GDM1 (cell line): ENCODE measurements at places on chromosomes 7 and 10.

- DNase-seq = no peak
These were observed 163.5 kb downstream of the GFRA1 start for GRCh38 chr10:116109481-116109880.

GRCh38 chr10:91909117-91909677 lies at the start of gene FGFBP3:
FGFBP3 (minus strand) TSS chr10:91909486; CDS start chr10:91908969, 517 bp downstream.
- peak; percentile 10 for DNase-seq

GRCh38 chr7:109376576-109376975 lies 806.9 kb downstream of the DNAJB9 start:
- DNase-seq = no peak

GRCh38 chr7:10940704-10941355 lies 32.8 kb upstream of the PHF14 start:
- no peak for DNase-seq

- DNase-seq = no peak
These were observed 5.8 kb downstream of the DBNL start for GRCh38 chr7:44050121-44050914.

- DNase-seq = no peak
These were observed 61.1 kb upstream of the EZH2 start for GRCh38 chr7:148944935-148945934.

GRCh38 chr7:149477494-149478443 lies 16.9 kb upstream of the ZNF777 start:
- no peak for DNase-seq

GRCh38 chr7:73850781-73851207 lies 8.5 kb upstream of the METTL27 start:
- DNase-seq = no peak

DNA sequence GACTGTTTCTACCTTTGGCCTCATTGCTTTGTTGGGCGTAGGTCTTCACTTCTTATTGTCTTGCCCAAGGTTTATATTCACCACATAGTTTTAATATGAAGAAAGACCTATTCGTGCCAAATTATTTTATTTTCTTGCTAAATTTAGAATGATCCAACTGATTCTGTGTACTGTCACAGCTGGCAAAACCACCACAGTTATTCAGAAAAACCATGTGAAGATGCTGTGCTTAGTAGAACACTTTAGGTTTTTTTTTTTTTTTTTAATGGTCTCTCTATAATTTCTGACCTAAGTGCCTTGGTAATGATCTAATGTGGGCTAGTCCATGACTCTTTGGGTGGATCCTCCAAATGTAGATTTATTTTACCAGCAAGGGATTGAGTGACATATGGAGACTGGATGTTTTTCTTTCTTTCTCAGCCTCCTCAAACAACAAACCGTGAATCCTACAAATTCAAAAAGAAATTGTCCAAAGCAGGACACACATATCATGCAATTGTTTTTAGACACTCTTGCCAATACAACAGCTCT lies 243.8 kb downstream of the DYNC1I1 start:
- no peak for DNase-seq

GRCh38 chr10:79473496-79474095 lies 28.2 kb upstream of the ZCCHC24 start:
- DNase-seq = no peak

- no peak for DNase-seq
These were observed 26.8 kb upstream of the INSIG1 start for GRCh38 chr7:155270861-155271260.

DNA sequence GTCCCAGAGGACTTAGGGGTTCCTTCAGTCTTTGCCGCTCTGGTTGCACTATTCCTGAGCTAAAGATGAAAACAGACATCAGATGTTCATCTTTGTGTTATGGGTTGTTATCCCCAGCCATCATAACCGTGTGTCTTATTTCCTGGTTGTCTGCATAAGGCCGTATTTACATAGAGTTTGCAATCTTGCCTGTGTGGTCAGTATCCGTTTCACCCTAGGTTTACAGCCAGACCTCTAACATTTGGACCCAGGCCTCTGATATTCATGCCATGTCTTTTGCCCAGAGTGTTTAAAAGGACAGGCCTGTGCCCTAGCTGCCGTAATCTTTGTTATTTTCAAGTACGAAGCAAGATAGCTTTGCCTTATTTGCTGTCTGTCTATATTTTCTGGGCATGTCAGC lies 26.6 kb downstream of the LRRC4 start:
- DNase-seq = no peak

- no peak for DNase-seq
These were observed 6.2 kb upstream of the TBXAS1 start for GRCh38 chr7:139822855-139823254.

- no peak for DNase-seq
These were observed 260.9 kb downstream of the SDK1 start for GRCh38 chr7:3561932-3562331.

GRCh38 chr7:27501001-27501400 lies 161.7 kb downstream of the HIBADH start:
- DNase-seq = no peak

DNA sequence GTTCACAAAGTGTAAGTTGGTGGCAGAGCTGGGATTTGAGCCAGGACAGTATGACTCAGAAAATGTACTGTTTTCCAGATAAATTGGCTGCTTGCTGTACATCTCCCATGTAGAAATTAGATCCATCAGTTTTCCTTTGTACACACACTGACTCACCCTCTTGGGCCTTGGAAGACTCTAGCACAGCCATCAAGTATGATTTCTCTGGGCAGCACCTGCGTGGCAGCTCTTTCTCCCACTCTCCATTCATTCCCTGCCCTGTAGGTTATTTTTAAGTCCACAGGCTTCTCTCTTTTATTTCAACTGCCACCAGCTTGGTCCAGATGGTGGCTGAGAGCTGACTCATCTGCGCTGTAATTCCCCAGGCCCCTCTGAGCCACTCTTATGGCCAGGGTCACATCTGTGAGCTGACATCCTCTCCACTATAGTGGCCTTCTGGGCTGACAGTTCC lies 28.3 kb upstream of the SDK1 start:
- no peak for DNase-seq

- DNase-seq = peak; percentile 25
These were observed 74.2 kb downstream of the MALSU1 start for GRCh38 chr7:23373151-23374004.

DNA sequence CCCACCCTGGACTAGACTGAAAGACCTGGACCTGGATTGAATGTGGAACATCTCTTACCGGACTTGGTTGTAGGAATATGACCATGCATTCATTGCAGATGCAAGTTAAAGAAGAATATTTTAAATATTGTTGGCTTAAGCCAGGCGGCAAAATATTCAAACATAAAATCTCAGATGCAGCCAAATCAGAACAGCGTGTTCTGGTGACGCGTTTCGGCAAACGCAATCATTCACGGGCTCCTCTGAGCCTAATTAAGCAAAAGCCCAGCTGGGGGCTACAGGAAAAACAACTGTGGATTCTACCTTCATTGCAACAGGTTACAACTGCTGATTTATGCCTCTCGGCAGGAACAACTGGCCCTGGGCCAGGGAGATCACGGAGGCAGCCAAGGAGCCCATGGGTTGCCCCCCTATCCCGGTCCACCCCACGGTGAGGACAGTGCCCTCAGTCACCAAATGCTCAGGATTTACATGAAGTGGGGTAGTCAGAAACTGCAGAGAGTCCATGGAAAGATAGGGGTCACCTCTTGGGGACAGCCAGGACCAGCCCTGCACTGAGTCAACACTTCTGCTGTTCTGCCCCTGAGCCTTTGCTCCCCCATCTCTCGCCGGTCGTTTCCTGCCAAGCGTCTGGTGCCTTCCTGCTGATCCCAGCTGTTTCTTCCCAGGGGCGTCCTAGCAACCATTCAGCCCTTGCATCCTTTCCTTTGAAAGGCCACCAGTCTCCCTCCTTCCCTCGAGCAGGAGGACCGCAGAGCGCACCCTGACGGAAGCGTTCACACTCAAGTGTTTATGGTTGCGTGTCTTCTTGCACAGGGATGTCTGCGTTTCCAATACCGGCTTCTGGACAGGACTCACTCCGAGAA lies 64.4 kb upstream of the SFMBT2 start:
- DNase-seq = no peak

DNA sequence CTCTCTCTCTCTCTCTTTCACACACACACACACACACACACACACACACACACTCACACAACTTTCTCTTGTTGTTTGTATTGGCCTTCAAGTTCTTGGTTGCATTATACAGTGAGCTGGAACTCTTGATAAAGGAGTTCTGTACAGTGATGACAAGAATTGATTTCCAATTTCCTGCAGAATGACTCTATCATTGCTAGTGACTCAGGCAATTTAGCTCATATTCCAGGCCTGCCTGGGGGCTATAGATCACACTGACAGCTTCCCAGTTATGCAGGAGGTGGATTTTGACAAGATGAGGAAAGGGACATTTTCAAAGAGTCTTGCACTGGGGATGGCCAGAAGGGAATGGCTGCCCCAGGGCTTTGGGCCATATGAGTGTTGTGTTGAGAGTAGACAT lies 508.8 kb downstream of the TYW1 start:
- no peak for DNase-seq

DNA sequence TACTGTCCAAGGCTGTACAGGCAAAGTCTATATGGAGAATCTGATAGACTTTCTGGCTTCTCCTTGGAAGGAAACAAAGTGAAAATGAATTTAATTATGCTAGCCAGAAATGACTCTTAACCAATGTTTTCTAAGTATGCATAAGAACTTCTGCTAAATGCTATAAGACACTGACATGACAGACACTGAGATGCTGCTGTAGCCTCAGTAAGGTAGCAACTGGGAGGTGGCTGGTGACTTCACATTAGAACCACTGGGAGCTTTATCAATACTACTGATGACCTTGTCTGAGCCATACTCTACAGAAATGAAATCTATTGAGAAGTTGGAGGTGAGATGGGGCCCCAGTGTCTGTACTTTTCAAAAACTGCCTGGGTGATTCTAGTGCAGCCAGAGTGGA lies 188.6 kb downstream of the ZNF365 start:
- no peak for DNase-seq

DNA sequence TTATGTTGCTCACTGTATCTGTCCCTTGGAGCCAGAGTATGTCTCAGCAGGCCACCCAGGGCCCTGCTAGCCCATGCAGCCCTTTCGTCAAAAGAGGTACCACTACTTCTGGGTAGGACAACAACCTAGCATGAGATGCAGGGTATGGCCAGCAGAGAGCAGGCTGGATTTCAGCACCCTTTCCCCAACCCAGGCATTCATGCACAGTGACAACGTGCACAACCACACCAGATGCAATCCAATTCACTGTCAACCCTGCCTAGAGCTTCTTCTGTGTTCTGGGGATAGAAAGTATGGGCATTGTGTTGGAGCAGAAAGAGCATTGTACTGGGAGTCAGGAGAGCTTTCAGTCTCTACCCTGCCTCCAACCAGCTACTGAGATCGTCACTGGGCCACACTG lies 37.9 kb downstream of the JAZF1 start:
- DNase-seq = no peak

GRCh38 chr10:71349406-71349805 lies 30.3 kb downstream of the SLC29A3 start:
- DNase-seq = no peak

DNA sequence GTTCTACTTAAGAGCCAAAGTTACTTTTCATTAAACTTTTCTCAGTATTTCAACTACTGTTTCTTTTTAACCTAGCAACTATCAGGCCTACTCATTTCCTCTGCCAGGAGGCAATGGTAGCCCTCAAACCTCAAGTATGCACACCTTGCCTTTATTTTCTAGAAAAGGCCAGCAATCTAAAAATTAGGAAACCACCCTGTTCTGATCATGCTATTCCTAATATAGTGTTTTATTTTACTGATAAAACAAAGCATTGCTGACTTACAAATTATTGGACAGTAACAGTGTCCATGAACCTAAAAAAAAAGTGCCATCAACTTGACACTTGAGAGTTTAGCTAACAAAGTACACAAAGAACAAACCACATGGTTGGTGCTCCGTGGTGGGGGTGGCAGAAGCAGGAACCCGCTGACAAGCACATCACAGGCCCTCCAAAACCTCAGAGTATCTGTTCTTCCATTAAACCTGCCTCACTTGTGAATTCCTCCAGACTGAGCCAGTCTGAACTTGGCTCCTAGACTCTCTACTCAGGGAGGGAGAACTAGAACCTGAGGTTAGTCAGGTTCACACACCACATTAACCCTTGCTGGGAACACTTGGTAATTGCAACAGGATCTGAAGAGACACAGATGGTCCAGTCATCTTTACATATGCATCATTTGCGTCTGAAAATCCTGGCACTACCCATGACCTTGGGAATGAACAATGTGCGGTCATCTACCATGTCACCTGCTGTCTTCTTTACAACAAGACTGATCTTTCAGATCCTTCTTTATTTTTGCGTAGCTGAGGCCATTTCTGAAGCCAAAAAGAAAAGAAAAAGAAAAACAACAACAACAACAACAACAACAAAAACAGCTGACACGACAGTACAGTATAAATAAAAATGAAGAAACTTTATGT lies 31.9 kb downstream of the PIP4K2A start:
- DNase-seq = peak; percentile 18

- DNase-seq = no peak
These were observed 194.3 kb downstream of the ARL4A start for GRCh38 chr7:12881712-12882111.

GRCh38 chr10:118531105-118531852 lies 64.2 kb downstream of the PRLHR start:
- DNase-seq = no peak

DNA sequence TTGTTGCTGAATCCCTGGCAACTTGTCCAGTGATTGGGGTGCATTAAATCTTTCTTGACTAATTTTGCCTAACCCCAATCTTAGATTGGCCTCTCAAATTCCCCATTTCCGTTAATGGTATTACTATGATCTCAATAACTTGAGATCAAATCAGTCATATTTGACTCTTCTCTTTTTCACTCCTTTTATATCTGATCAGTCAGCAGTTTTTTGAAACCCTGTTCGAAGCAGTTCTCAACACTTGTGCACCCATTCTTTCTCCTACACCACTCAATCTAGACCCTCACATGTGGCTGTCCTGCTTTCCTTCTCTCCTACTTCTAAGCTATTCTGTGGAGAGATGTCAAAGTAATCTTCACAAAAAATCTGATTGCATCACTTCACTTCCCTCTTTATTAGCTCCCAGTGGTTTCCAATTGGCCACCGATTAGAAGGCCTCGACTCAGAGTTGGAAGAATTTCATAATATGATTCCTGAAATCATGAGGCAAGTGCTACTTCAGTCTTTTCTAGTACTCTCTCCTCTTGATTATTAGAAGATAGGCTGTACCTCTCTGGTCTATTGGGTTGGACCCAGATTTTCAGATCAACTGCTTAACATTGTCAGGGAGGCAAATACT lies 128.9 kb downstream of the ZNF365 start:
- DNase-seq = no peak

DNA sequence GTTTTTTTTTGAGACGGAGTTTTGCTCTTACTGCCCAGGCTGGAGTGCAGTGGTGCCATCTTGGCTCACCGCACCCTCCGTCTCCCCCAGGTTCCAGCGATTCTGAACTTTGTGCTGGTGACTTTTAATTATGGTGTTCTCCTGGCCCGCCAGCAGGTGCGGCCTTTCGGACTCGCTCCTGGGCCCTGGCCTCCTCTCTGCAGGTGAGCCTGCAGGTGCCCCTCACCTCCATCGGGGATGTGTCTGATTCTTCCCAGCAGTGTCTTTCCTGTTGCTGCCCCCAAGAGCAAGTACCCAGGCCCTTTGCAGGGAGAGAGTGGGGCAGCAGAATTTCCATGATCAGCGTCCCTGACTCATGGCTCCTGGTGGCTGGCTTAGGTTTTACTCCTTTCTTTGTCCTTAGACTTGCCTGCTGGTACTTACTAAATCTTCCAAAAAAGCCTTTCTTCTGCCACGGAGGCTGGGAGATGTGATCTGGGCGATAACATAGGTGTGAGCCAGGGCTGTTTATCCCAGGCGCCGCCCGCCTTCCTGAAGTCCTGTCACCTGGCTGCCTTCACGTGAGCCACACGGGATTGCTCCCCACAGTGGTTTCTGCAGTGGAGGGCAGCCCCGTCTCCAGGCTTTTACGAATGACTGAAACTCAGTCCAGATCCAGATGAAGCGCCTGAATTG lies 10.7 kb downstream of the WIPI2 start:
- DNase-seq = no peak
